HCT116 (cell line): ENCODE measurements at places on chromosomes 6 and 20. TPM values are rescaled to one million over a fixed set of nuclear protein-coding genes. Genes with fewer than 3 reads are reported as not detected.

Gene CGAS
- 0.27 TPM for total RNA-seq

Gene NUP43
- 51.0 TPM for total RNA-seq

DNA sequence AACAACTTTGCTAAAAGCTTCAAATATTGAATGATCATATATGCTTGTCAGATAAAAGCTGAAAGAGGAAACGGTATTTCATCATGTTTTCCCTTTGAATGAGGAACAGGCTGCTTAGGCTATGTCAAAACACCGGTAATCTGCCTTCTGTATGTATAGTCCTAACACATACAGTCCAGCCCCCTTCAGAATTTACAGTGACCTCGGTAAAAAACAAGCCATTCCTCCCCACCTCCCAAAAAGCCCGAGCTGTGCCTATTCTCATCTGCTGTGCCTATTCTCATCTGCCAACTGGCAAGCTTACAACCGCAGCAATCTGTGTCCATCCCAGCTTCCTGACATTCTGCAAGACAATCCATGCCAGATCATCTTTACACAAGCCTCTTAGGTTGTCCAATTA lies 26.8 kb upstream of the UBE2J1 start:
- DNase-seq, result no peak

GRCh38 chr6:113287396-113287795 lies 569.7 kb upstream of the MARCKS start:
- no peak for DNase-seq

Gene DNPH1
- total RNA-seq, result 117 TPM

GRCh38 chr6:135604035-135604860 lies 106.7 kb upstream of the AHI1 start:
- no peak for DNase-seq

Gene GABRR2
- total RNA-seq, result 0.57 TPM

GRCh38 chr6:135358251-135358821 lies 139.2 kb downstream of the AHI1 start:
- DNase-seq, result no peak

Gene TINAG
- total RNA-seq, result not detected

- no peak for DNase-seq
Observed at GRCh38 chr6:112141707-112142106, 54.3 kb downstream of the FAM229B start.

GRCh38 chr6:81049425-81050042 lies 702.9 kb downstream of the TENT5A start:
- DNase-seq, result no peak

DNA sequence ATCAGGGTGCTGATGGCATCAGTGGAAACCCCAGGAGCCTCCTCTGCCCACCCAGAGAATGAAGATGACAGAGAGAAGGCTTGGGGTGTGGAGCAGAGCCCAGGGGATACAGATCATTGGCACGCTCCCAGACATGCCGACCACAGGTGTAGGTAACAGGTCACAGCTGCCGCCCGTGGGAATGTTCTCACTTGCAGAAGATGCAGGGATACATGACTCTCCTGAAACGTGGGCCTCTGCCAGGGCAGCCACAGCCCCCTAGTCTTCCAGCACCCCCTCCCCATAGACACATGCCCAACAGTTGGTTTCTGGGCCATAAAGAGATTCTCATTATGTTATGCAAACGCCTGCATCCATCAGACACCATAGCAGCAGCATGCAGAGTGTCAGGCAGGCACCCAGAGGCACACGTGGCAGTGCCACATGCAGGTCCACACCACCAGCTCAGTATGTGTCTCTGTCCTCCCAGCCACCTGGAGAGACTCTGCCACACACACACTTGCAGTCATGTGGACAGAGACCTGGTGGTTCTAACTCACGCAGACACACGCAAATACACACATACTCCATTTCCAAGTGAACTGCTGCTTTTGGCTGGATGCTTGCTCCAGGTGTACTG lies 45.5 kb downstream of the LRFN2 start:
- no peak for DNase-seq

Gene PLEKHG1
- 10.4 TPM for total RNA-seq

- DNase-seq, result peak; percentile 74
Observed at GRCh38 chr6:26205625-26206574, 118.7 kb downstream of the HFE start.

Gene METTL24
- total RNA-seq, result not detected
